Activated CD4-positive, CD25-positive, alpha-beta regulatory T cell treated with anti-CD3 and anti-CD28 coated beads, Interleukin-2, amount 50 U/mL, for 72 hours (primary cell): ENCODE measurements at places on chromosomes 16 and 17.

DNA sequence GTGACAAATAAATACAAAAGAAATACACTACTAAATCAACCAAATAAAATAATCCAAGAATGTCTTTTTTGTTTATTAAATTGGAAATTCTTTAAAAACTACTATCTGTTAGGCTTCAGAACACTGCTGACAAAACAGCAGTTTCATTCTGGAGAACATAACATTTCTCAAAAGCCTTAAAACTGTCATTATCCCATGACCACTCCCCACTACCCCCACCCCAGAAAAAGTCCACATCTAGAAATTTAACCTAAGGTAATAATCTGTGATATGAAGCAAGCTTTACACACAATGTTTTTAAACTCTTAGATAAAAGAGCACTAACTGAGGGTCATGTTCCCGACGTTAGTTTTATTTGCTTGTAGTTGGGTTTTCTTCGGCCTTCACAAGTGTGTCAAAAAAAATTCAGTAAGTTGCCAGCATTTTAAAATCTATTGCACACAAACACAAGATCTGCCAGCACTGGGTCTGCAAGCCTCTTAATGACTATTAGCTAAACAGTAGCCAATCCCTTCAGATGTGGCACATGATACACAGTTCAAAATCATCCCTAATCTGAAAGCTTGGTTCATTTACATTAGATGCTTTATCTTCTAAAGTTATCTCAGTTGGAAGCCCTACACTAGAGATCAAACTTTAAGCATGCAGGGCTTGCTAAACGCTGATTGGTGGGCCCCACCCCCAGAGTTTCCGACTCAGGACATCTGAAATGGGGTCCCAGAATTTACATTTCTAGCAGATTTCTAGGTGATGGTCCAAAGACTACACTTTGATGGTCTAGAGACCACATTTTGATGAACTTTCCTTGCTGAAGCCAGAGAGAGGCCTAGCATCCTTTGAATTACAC lies 75.2 kb downstream of the KANSL1 start:
- no peak for DNase-seq

DNA sequence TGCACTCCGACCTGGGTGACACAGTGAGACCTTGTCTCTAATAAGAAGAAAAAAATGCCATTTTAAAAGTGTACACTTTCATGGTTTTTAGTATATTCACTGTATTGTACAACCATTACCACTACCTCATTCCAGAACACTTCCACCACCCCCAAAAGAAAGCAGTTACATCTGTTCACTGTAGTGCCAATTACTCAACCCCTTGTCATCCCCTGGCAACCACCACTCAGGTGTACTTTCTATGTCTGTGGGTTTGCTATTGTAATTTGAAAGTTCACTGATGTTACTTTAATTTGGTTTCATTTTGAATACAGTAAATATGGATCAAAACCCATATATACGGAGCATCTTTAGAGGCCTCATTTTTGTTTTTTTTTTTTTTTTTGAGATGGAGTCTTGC lies 6.1 kb downstream of the ZG16 start:
- DNase-seq, result no peak

- no peak for DNase-seq
Measured at GRCh38 chr16:73058616-73059409, 10.9 kb upstream of the ZFHX3 start.

GRCh38 chr17:36932694-36933511 lies 4.4 kb upstream of the LHX1 start:
- DNase-seq, result no peak

- no peak for DNase-seq
Measured at GRCh38 chr16:23668873-23669272, 9.8 kb upstream of the PLK1 start.

- DNase-seq, result no peak
Measured at GRCh38 chr16:23679274-23679985, 741 bp downstream of the PLK1 start.

GRCh38 chr16:10541366-10541765 lies 39.0 kb downstream of the EMP2 start:
- no peak for DNase-seq

DNA sequence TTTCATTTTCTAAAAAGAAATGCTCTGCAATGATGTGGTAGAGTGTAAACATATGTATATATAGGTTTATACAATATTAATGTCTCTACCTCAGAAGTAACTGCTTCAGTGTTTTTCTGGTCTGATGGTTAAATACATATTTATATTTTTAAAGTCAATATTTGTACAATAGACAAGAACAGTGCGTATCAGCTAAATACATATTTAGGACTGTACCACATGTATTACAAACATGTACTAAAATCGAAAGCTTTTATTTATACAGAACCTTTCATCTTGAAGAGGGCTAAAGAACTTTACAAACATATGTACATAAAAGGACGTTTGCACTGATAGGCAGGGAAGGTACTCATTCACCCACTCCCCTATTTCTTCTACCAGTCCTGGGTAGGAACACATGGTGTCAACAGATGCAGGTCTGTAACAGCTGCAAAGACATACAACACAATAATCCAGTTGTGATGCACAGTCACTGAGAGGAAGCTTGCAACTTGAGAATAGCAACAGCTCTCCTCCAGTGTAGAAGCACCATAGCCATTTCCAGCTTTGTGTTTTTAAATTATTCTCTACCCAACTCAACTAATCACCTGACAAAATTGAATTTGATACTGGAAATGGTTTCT lies 206.9 kb upstream of the C17orf78 start:
- no peak for DNase-seq

DNA sequence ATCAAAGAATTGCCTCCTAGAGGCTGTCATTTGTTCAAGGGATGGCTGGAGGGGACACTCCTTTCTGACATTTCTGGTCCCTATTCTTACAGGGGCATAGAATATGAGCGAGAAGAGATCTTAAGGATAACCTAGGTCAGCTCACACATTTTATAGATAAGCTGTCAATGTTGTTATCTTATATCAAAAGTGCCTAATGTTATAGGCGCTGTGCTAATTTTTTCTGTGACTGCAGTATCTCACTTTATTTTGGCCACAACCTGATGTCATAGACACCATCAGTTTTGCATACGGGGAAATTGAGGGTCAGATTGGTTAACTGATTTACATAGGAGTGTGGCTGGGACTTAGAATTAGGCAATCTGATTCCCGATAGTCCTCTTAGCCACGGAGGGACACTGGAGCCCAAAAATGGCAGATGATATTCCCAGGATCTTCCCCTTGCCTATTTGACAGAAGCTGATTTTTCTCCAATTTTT lies 1.2 kb downstream of the CPD start:
- DNase-seq, result no peak

DNA sequence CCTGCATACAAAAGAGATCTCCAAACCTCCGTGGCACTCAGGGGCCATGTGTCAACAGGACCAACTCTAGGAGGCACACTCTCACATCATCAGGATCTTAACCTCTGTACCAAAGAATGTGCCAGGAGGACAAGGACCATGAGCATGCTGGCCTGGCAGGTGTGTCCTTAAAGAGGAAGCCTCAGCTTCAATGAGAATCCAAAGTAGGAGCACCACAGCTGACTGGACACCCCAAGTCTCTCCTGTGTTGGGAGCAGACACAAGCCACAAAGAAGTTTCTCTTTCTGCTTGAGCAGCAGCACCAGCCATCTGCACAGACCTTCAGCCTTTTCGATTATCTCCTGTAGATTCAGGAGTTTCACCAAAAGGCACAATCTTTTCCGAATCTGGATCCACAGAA lies 1734.5 kb downstream of the TP53TG3F start:
- no peak for DNase-seq

GRCh38 chr17:2433696-2434095 lies 32.8 kb upstream of the MNT start:
- no peak for DNase-seq

- peak; percentile 61 for DNase-seq
Measured at GRCh38 chr16:3654249-3654991, at the start of gene DNASE1. Gene DNASE1 (plus strand): TSS chr16:3654691. CDS start chr16:3655374, 683 bp downstream.
